Metanephros (tissue), 2 donors: ENCODE measurements at places on chromosomes 12 and 14. TPM values are rescaled to one million over a fixed set of nuclear protein-coding genes. Genes with fewer than 3 reads are reported as not detected.

The RDH12 gene
- total RNA-seq, result 0.18 TPM

The KLRC1 gene
- 0.41 TPM for total RNA-seq

The DLK1 gene
- 170 TPM for total RNA-seq

The C12orf54 gene
- not detected for total RNA-seq

The MMP17 gene
- total RNA-seq, result 1.9 TPM

The TMEM52B gene
- 127 TPM for total RNA-seq

The LRIG3 gene
- total RNA-seq, result 82.7 TPM

The NFE2 gene
- 6.6 TPM for total RNA-seq

The TPH2 gene
- not detected for total RNA-seq
